CD4-positive, alpha-beta T cell treated with Interferon alpha-2 for 1 hour (primary cell): ENCODE measurements at places on chromosomes 12 and 14.

DNA sequence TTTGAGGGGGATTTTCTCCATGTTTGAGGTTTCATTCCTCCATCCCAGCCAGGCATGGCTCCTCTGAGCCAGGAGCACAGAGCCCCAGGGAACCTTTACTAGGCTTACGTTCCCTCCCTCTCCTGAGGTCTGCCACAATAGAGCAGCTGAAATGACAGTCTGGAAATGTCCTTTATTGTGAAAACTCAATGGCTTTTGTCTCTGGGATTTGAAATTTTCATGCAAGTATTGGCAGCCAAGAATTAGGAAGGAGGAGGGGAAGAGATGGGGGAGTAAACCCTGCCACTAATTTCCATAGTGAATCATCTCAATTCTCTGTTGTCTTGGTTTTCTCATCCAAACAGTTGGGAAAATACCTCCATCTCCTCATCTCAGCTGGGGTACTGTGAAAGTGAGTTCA, 2.6 kb upstream of the PLEKHG3 start:
- DNase-seq = no peak

DNA sequence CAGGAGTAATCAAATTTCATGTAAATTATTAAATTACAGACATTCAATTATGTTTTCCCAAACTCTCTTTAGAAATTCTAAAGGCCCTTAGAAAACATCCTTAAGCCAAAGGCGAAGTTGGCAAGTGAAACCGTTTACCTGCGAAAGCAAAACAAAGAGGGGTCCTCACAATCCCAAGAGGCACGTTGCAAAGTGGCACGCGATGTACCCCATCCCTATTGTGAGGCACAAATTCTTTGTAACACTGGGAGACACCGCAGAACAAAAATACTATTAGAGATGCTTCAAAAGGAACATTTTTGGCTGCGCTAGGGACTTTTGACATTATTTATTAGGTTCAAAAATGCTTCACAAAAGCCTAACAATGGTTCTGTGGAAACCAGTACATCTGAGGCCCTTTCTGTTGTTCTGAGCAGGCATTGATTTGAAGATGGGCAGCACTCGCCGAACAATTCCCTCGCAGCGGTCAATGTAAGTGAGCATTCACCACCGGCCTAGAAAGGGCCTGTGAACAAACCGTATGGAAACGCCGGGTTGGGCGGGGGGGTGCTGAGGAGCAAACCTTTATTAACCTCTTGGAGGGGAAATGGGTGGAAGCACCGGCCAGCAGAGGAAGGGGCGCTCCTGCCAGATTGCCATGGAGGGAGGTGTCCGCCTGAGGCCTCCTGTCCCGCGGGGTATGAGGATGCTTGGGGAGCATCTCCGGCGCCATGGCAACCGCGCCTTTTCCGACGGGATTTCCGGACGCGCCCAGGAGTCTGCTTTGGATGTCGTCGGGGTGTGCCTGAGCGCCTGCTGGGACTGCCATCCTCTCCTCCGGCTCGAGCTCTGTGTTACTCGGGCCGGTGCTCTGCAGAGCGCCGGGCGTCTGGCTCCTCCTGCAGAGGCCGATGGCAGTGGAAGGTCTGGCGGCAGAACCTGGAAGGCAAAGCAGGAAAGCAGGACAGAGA, 193.9 kb downstream of the C12orf42 start:
- DNase-seq = no peak

DNA sequence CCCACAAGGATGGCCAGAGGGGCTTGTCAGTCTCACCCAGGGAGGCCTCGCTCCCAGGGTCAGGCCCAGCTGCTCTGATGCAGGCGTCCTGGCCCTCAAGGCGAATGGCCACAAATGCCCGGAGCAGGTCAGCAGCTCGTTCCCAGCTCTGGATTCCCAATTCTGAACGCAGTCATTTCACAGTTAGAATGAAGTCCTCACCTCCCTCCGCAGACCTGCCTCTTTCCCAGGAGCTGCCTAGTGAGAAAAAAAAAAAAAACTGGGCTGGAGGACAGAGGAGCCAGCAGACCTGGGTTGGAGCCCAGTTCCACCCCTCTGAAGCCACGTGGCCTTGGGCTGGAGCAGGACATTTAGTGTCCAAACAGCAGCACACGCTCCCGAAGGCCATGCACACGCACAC, 62.2 kb upstream of the DIO3 start:
- DNase-seq = no peak

GRCh38 chr14:65310568-65310967, 102.0 kb upstream of the FUT8 start:
- no peak for DNase-seq

DNA sequence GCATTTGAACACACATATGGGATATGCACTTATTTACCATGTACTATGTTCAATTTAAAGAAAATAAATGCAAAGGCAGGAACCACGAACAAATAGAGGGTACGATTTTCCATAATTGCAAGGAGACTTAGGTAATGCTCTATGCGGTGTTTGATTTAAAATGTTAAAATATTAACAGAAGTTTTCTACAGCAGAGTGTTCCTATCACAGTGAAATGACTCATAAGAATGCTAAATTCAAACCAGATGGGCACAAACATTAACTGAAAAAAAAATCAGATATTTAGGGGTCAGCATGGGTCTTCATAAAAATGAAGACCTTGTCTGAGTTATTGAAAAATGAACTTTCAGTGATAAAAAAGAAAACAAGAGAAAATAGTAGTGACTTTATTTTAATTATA, 65.4 kb downstream of the LLPH start:
- no peak for DNase-seq

DNA sequence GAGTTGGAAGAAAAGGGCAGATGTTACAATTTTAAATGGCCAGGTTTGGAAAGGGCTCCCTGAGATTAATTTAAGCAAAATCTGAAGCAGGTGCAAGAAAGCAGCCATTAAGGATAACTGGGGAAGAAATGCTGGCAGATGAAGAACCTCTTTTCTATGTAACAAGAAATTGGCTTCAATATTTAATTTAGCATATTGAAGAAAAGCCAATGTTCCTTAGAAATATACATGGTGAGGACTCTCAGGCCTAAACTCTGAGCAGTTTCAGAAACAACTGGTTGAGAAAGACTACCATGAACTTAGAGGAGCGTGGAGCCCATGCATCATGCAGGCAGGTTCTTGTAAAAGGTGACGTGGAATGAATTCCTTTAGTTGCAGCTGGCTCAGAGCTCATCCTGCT, 152.8 kb downstream of the LRIG3 start:
- no peak for DNase-seq

- DNase-seq = peak; percentile 24
These were observed 12.5 kb upstream of the FOXN3 start for GRCh38 chr14:89429199-89430181.

DNA sequence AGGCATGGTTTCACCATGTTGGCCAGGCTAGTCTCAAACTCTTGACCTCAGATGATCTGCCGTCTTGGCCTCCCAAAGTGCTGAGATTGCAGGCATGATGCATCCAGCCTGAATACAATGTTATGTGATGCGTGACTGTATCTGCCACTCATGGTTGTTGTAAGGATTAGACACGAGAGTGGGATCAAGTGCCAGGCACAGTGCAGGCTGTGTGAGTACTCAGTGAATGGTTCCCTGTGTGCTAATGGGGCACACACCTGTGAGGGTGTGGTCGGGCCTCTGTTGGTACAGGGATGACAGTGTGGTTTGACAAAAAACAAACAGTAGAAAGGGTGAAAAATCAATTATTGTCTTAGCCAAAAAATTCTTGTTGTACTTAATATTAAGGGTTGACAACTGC, 61.8 kb downstream of the TECPR2 start:
- DNase-seq = no peak

- DNase-seq = no peak
These were observed at the start of gene TBC1D30 for GRCh38 chr12:64824500-64825142. TSS of gene TBC1D30 (plus strand) at chr12:64824647. CDS start at chr12:64824880, 233 bp downstream.

DNA sequence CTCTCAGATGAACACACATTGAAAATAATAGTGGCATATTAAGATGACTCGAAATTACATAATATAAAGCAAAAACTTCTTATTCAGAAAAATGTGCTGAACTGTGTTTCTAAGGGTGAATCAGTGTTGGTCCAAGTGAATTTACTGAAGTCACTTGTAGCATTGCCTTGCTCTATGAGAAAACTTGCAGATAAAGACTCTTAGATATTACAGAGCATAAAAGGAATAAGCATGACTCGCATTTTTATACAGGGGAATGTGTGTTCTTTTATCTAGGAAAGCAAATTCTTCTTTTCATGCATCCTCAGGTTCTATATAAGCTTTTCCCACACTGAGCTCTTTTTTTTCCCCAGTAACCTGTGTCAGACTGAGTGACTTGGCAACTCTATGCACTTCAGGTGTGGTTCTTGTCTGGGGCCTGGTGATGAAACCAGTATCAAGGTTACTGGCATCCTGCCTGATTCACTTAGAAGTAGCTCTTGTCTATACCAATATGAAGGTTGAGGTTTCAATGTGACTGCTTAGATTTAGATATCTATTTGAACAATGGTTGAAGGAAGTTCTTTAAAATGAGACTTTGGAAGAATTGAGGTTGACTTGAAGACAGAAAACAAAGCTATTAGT, 76.1 kb downstream of the OTOGL start:
- no peak for DNase-seq

DNA sequence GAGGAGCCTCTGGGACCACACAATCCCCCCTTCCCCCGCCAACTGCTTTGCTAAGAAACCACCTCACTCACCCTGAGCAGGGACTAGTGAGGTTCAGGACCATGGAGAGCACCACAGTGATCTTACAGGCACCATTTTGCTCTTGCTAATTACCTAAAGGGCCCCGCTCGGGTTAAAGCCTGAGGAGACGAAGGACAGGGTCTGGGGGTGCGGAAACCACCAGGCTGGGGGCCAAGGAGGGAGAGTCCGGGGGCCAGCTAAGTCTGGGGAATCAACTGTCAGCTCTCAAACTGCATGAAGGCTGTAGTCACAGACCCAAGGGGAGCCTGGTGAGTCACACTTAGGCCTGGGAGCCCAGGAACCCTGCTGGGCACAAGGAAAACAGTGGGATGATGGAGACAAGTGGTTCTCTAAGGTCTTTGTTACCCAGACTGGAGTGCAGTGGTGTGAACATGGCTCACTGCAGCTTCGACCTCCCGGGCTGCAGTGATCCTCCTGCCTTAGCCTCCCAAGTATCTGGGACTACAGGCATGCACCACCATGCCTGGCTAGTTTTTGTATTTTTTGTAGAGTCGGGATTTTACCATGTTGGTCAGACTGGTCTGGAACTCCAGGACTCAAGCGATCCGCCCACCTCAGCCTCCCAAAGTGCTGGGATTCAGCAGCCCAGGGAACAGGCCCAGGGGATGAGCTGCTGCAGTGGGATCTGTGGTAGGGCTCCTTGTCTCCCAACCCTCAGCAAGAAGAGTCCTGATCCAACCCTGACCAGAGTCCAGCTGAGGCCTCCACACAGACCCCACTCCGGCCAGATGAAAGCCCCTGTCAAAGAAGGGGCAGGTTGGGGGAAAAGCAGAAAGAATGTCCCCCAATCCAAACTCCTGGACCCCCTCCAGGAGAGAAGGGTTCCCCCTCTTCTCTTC, 98.8 kb downstream of the CALM1 start:
- peak; percentile 43 for DNase-seq

DNA sequence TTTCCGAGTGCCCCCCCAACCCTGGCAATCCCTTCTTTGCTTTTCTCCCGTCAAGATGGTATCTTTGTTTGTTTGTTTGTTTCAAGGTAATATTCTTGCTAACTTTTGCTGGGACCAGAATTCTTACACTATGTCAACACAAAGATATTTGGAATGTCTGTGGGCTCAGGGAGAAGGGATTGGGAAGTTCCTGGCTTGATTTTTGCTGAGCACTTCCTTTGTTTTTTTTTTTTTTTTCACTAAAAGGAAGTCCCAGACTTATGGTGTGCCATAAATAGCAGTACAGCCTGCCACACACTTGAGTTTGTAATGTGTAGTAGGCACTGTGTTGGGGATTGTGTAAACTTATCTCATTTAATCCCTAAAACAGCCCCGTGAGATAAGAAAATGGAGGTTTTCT, 11.2 kb upstream of the RNU6-7 start:
- no peak for DNase-seq

- DNase-seq = no peak
These were observed 27.1 kb upstream of the MANSC4 start for GRCh38 chr12:27807063-27807703.

- DNase-seq = no peak
These were observed 63.7 kb downstream of the DNAI7 start for GRCh38 chr12:25131270-25131669.

DNA sequence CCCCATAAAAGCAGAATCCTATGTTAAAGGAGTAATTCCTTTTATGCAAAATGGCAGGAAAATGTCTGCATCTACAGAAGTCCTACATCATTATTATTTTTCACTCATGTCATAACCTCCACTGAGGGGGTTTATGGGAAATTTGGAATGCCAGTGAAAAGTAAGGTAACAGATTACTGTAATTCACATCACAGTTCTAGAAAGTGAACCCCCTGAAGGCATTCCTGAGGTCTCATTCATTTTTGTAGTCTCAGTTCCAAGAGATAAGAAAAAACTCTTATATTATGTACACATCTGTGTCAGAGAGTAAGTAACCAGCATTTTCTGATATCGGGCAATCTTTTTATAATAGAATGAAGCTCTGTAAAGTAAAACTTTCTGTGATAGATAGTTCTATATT, 28.8 kb upstream of the BCAT1 start:
- no peak for DNase-seq

DNA sequence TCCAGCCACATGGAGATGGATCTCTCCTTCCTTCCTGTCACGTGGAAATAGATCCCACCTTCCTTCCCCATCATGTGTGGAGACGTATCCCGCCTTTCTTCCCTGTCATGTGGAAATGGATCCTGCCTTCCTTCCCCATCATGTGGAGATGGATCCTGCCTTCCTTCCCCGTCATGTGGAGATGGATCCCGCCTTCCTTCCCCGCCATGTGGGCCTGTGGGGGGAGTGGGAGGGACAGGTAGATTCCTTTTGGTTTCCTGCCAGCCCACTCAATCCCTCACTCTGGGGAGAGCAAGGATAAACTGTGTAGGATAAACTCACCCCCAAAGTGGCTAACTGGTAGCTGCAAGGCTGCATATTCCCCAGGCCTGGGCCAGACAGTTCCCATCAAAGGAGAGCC, 31.7 kb upstream of the TDRD9 start:
- no peak for DNase-seq

DNA sequence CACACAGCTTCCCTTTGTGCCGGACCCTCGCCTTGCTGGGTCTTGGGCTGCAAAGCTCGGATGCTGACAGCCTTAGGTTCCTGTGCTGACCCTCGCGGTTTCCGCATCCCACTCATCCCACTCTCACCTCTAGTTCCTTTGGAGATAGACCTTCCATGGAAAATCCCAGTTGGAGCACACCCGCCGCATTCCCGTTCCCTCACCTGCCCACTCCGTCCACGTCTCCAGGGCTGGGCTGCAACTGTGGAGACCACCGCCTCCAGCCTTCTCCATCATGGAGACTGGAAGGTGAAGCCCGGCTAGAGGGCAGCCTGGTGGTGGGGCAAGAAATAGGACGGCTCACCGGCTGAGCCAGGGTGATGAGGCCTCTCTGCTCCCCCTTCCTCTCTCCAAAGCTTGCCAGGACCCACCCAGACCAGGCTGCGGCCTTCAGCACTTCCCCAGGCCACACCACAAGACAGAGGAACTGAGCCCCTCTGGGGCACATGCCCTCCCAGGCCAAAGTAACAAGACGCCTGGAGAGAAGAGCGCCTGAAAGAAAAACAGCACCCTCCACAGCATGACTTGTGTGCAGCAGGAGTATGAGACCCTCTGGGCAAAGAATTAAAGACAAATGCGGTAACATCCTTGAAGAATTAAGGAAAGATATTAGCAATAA, 15.0 kb downstream of the TMEM121 start:
- no peak for DNase-seq
